Prostate gland (tissue), 2 donors: ENCODE measurements at places on chromosomes 1 and 21.

DNA sequence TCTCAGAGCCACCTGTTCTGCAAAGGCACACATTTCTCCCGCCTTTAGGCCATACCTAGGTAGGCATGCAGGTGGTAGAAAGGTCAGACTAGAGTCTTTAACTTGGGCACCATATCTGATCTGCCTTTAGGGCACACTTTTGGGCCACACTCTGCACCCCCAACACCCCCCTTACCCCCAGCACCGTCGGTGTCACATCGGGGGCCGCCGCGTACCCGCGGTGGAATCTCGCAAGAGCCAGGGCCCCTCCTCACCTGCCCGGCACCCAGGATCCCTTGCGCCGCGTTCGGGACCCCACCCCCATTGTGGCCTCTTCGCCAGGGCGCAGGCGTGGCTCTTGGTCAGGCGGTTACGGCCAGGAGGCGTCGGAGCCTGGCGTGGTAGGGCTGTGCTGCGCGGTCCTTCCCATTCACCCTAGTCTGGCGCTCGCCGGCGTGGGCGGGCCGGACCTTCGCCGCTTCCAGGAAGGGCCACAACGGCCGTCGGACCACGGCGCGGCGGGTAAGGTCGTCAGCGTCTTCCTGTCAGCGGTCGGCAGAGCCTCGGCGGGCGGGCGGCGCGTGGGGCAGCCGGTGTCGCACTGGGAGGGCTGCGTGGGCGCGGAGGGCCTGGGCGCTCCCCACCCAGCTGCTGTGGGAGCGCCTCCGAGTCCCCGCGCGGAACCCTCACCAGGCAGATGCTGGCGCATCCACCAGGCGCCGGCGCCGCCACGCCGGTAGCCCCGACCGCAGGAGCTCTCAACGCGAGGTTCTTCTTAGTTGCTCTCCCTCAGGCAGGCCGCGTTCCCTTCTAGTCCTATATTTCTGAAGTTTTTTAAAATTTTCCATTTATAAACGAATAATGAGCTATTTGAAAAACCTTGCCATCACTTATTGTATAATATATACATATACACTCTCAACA lies at the start of gene DNAH14:
Gene DNAH14, plus strand, starts transcription at position 341 of the 903 bp plus-strand sequence. CDS start 23,028 bp downstream, outside the sequence.
- H3K4me3 ChIP-seq = peak within 1 kb of the TSS; percentile 60
- no peaks in the 10 kb centered on the region for H3K27me3 ChIP-seq
- no peaks in the 10 kb centered on the region for H3K36me3 ChIP-seq
- no peaks in the 10 kb centered on the region for H3K4me1 ChIP-seq
- peak within 1 kb of the TSS; percentile 72 for H3K27ac ChIP-seq

- DNase-seq = no peak
- H3K4me3 ChIP-seq = no peak overlapping the region
- no peaks in the 10 kb centered on the region for H3K36me3 ChIP-seq
These were observed 20.9 kb upstream of the HSPA13 start for GRCh38 chr21:14403681-14404318.

GRCh38 chr1:1236945-1237873 lies 5.2 kb downstream of the B3GALT6 start:
- no peak for DNase-seq
- H3K4me3 ChIP-seq = no peak overlapping the region
- H3K36me3 ChIP-seq = no peaks in the 10 kb centered on the region
- no peaks in the 10 kb centered on the region for H3K27me3 ChIP-seq

GRCh38 chr1:30507016-30507312 lies 216.4 kb downstream of the MATN1 start:
- no peaks in the 10 kb centered on the region for H3K36me3 ChIP-seq
- H3K27me3 ChIP-seq = peaks cover 4% of the 10 kb centered on the region
- H3K4me3 ChIP-seq = no peak overlapping the region
- DNase-seq = no peak
- H3K4me1 ChIP-seq = no peaks in the 10 kb centered on the region
- no peak overlapping the region for H3K27ac ChIP-seq

DNA sequence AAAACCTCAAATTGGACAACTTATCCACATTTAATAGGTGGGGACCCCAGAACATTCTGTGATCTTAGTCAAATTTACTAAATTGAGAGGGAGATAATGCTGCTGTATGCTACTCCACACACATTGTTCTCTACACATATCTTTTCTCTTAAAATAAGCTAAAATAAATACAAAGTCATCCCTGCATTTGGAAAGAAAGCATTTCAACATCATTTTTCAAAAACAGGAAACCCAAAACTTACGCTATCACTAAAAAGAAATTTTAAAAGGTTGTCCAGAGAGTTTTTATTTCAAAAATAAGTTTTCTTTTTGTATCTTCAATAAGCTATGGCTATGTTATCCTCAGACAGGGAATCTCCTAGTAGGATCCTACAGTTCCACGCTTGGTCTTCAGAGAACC lies 19.5 kb upstream of the OR6N2 start:
- no peak overlapping the region for H3K27ac ChIP-seq
- H3K4me3 ChIP-seq = no peak overlapping the region
- no peaks in the 10 kb centered on the region for H3K27me3 ChIP-seq
- no peak for DNase-seq

DNA sequence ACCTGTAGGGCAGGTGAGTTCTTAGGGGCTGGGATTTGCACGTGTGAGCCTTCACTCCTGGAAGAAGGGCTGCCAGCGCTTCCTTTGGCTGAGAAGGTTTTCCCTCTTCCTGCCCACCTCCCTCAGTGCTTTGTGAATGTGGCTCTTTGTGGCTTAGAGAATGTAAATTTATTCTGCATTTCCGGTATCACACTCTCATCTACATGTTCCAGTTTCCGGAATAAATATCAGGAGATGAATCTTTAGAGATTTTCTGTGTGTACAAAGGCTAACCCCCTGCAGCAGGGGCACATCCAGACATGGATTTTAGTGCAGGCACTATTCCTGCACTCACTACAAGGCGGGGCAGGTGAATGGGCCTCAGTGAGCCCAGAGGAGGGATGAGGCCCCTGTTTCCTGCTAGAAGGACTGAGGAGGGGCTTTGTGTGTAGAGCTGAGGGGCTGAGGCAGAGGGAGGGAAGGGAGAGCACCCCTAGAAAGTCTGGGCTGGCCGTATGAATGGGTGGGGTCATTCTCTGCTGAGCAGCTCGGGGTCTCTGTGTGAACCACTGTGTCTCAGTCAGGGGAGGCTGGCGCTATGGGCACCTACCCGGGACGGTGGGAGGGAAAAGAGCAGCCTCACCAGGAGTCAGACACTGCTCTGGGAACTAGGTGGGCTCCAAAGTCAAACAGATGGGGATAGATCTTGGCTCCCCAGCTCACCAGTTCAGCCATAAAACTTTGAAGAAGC lies 207.5 kb downstream of the MATN1 start:
- no peaks in the 10 kb centered on the region for H3K36me3 ChIP-seq
- H3K27me3 ChIP-seq = peaks cover 2% of the 10 kb centered on the region
- no peak overlapping the region for H3K27ac ChIP-seq
- no peak for DNase-seq
- H3K4me3 ChIP-seq = no peak overlapping the region

DNA sequence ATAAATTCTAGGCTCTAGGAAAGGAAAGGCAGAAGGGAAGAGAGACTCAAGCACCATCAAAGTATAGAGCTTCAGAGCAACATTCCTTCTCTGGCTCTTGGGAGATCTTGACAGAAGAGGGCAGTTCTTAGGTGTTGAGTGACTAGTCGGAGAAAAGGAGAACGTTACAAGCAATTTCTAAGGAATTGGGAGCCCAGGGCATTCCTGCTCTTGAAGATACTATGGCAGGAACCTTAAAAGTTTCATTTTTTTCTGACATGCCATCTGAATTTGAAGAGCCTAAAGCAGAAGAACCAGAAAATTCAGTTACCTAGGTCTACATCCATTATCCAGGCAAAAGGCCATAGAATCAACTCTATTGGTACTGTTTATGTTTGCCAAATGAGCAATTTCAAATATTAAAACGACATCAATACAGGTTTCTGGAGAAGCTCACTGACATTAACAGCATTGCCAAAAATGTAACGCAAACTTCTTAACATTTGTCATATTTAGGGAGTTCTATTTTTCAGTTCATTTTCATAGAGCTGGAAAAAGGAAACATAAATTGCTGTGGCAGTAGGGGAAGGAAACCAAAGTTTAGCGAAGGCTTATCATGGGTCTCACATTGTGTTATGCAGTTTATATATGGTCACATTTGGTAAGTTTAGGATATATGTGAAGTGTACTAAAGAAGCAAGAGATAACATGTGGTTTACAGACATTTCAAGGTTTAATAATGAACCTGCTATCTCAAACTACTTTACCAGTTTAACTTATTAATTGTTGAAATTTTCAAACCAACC lies 210.1 kb upstream of the NRIP1 start:
- no peaks in the 10 kb centered on the region for H3K36me3 ChIP-seq
- no peak overlapping the region for H3K27ac ChIP-seq
- no peaks in the 10 kb centered on the region for H3K4me1 ChIP-seq
- no peak overlapping the region for H3K4me3 ChIP-seq
- no peak for DNase-seq

GRCh38 chr21:34869545-34869944 lies 179.6 kb downstream of the RUNX1 start:
- no peak for DNase-seq
- H3K36me3 ChIP-seq = no peaks in the 10 kb centered on the region
- no peaks in the 10 kb centered on the region for H3K4me1 ChIP-seq
- H3K27ac ChIP-seq = no peak overlapping the region

DNA sequence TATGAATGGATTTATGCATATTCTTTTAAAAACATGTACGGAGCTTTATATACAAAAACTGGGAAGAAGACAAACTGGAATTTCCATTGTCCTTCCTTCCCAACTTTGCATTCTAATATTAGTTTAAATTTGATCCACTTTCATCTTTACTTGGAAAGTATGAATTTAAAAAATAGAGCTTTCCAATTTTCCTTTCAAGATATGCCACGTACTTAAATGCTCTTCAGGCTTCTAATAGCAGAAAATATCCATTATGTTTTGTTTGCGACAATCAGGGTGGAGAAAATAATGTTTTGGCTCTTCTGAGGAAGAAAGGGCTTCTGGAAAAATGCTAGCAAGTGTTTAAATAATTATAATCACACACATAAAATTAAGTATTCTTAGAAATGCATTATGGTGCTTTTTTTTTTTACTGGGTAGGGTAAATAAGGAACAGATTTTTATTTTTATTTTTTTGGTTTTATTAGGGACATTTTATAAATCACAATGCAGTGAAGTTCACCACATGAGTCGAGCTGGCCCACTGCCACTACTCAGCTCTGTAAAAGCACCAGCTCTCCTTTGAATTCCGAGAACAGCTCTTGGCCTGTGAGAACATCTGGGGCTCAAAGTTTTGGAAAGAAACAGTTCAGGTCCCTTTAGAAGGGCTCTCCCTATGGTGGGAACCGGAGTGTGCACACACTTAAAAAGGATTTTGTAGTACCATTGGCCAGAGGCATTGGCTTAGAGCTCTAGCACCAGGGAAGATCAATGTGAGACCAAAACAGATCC lies 287.4 kb upstream of the LYPLAL1 start:
- peak; percentile 27 for DNase-seq
- no peaks in the 10 kb centered on the region for H3K27me3 ChIP-seq
- H3K4me3 ChIP-seq = no peak overlapping the region
- H3K27ac ChIP-seq = no peak overlapping the region
- H3K36me3 ChIP-seq = no peaks in the 10 kb centered on the region

DNA sequence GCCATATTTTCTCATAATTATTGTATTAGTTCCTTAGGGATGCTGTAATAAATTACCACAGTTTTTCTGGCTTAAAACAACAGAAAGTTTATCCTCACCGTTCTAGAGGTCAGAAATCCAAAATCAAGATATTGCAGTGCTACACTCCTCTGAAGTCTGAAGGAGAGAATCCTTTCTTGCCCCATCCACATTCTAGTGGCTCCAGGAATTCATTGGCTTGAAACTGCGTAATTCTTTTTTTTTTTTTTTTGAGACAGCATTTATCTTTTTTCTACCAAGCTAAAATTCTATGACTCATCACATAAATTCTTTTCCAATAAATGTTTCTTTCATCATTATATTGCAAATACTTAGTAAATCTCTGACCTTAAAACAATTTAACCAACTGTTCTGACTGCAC lies 451.0 kb upstream of the RGS18 start:
- no peak overlapping the region for H3K27ac ChIP-seq
- H3K4me3 ChIP-seq = no peak overlapping the region
- no peaks in the 10 kb centered on the region for H3K36me3 ChIP-seq

DNA sequence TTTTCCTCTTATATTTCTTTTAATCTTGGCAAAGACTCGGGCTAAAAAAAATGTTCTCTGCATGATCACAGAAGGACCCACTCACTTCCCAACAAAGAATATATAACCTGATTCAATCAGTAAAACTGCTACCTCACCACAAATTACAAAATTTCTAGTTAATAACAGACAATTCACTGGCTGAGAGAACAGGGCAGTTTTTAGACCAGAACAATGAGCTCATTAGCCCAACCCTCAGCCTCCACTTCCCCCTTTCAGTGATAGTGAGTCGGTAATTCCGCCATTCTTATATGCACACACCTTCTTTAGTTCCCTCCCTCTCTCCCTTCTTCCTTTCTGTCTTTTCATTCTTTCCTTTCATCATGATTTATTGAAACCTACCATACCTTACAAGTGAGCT lies 8.9 kb downstream of the SIPA1L2 start:
- H3K4me3 ChIP-seq = no peak overlapping the region
- H3K4me1 ChIP-seq = no peaks in the 10 kb centered on the region

GRCh38 chr1:234907940-234908405 lies 220.7 kb downstream of the TOMM20 start:
- no peaks in the 10 kb centered on the region for H3K4me1 ChIP-seq
- no peak for DNase-seq
- H3K4me3 ChIP-seq = no peak overlapping the region
- H3K27me3 ChIP-seq = no peaks in the 10 kb centered on the region
- H3K27ac ChIP-seq = no peak overlapping the region

DNA sequence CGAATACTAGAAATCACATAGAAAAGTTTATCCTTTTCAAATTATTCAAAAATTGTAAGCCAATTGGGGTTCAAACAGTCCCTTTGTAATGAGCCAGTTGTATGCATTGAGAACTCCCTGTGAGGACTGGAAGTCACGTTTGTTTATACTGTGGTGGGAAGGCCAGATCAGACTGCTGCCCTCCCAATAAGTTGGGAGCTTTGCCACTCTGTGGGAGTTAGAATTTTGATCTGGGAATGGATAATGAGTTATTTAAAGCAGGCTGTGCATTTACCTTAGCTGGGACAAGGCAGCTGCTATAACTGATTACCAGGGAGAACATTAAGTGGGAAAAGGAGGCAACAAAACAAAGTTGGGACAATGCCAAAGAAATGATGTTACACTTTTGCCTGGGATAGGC lies 178.8 kb downstream of the SDCCAG8 start:
- no peak for DNase-seq
- no peaks in the 10 kb centered on the region for H3K36me3 ChIP-seq
- no peaks in the 10 kb centered on the region for H3K27me3 ChIP-seq

DNA sequence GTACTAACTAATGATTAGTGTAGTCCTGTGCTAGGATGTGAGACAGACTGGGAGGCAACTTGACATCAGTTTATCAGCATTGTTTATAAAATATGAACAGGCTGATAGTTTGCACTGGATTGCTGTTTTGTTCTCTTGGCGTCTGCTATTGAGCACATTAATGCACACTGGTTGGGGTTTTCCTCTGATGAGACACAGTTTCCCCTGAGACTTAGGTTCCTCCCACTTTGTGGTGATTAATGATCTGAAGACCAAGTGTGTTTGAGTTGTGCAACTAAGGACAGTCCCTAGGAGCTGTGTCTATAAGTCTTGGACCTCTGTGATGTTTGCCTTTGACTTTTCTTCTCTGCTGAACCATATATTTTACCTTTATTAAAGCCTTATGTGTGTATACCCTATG lies 1015.4 kb downstream of the AMY1C start:
- DNase-seq = no peak
- no peaks in the 10 kb centered on the region for H3K27me3 ChIP-seq
- no peak overlapping the region for H3K27ac ChIP-seq
- H3K4me1 ChIP-seq = no peaks in the 10 kb centered on the region
- no peak overlapping the region for H3K4me3 ChIP-seq

- no peak overlapping the region for H3K4me3 ChIP-seq
- no peaks in the 10 kb centered on the region for H3K27me3 ChIP-seq
- no peaks in the 10 kb centered on the region for H3K36me3 ChIP-seq
These were observed 2.6 kb downstream of the PADI1 start for GRCh38 chr1:17207540-17207939.
